ENCODE measurements at places on chromosomes 4 and X.
A peak's percentile ranks its signal among the peaks of the same experiment; 100 is the strongest.

- DNase-seq = no peak
Observed at GRCh38 chr4:70359115-70359661, 1.4 kb upstream of the SMR3A start.

DNA sequence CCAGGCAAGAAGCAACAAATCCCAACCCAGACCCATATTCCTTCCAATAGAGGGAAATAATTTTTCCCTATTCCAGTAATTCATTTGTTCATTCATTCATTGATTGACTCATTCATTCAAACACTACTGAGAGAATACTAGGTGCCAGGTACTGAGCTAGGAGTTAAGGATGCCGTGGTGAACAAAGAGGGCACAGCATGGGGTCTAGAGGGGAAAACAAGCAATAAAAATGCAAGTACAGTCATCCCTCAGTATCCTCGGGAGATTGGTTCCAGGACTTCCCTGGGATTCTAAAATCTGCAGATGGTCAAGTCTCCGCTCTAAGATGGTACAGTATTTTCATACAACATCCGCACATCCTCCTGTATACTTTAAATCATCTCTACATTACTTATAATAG is 18.7 kb downstream of the RASGEF1B start:
- DNase-seq = no peak

DNA sequence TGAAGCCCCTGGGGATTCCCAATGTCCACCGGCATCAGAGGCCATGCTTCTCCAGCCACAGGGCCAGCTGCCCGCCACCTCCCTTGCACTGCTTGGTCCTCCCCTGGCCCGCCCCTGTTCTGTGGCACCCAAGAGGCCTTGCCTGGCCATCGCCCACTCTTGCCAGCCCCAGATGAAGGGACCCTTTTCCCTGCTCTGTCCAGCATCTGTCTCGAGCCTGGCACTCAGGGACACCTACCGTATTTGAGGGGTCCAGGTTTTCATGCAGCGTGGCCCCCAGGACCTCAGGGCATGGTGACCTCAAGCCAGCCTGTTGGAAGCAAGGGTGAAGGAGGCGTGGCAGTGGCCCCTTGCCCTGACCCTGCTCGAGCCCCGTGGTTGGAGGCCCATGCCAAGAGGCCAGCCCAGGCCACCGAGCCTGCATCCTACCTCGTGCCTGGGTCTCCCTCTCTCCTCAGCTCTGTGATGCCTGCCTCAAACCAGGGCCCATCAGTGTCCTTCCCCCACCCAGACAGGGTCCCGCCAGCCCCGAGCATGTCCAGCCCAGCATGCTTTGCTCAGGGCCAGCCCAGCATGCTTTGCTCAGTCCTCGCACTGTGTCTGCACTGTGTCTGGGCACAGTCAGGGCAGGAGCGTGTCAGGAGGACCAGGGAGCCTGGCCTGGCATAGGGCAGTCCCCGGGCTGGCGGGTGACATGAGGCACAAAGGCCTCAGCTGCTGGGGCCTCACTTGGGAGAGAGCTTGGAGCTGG is 14.3 kb upstream of the FGFR3 start:
- DNase-seq = no peak

DNA sequence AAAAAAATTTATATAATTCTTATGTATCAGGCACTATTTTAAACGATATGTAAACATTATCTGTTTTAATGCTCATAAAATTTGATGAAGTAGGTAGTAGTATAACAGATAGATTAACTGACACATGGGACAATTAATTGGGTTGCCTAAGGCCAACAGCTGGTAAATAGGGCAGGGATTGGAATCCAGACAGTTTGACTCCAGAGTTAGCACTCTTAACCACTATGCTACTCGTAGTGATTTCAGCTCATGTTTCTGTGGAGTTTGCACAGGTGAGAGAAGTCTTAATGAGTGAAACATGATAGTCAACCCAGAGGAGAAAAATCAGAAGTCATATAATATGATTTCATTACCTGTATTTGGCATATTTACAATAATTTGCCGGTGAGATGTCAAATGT is 126.0 kb upstream of the WDFY3 start:
- no peak for DNase-seq

GRCh38 chrX:151478058-151478457 is 81.1 kb downstream of the VMA21 start:
- DNase-seq = no peak

GRCh38 chr4:78345237-78345636 is 206.3 kb upstream of the ANXA3 start:
- no peak for DNase-seq

- no peak for DNase-seq
Observed at GRCh38 chrX:72030431-72030830, 101.3 kb downstream of the RTL5 start.

DNA sequence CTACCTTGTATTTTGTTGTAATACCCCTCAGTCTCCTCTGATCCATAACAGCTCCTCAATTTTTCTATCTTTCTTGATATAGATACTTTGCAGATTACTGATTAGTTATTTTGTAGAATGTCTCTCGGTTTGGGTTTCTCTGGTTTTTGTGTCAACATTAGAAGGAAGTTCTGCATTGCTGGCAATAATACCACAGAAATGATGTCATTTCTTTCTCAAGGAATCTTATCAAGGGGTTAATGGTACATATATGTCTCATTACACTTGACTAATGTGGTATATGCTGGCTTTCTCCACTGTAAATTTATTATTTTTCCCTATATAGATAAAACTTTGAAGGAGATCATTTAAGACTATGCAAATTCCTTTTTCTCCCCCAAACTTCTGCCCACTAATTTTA is 183.6 kb upstream of the DKK2 start:
- no peak for DNase-seq

DNA sequence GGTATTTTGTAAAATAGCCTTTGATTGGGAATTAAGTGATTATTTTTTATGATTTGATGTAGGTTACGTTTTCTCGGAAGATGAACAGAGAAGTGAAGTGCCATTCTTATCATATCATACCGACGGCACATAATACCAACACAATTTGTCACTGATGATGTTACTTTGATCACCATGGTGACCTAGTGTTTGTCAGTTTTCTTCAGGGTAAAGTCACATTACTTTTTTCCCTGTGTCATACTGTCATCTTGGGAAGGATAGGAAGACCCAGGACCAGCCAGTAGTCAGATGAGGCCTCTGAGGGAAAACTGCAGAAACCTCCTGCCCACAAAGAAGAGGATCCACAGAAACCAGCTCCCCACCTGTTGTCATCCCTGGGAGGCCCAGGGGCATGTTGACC is 1.3 kb upstream of the MAGEC1 start:
- DNase-seq = no peak

GRCh38 chr4:55397520-55398321 is 2.0 kb downstream of the TMEM165 start:
- no peak for DNase-seq

- no peak for DNase-seq
Observed at GRCh38 chrX:151981129-151981528, 6.7 kb upstream of the GABRE start.

DNA sequence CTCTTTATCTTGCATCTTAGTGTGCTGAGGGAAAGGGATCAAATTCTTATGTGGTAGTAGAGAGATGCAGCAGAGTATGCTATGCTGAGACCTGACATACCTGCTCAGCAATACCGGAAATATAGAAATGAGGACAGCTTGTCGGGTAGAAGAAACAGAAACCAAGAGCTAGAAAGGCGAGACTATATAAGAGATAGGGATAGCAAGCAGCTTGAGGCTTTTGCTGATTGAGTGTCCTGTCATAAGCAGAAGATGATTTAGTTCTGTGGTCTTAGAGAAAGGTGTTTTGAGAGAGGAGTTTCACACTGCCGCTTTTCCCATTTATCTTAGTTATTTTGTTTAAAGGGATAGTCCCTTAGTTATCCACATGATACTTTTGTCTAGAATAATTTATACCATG is 31.7 kb downstream of the USP9X start:
- no peak for DNase-seq

DNA sequence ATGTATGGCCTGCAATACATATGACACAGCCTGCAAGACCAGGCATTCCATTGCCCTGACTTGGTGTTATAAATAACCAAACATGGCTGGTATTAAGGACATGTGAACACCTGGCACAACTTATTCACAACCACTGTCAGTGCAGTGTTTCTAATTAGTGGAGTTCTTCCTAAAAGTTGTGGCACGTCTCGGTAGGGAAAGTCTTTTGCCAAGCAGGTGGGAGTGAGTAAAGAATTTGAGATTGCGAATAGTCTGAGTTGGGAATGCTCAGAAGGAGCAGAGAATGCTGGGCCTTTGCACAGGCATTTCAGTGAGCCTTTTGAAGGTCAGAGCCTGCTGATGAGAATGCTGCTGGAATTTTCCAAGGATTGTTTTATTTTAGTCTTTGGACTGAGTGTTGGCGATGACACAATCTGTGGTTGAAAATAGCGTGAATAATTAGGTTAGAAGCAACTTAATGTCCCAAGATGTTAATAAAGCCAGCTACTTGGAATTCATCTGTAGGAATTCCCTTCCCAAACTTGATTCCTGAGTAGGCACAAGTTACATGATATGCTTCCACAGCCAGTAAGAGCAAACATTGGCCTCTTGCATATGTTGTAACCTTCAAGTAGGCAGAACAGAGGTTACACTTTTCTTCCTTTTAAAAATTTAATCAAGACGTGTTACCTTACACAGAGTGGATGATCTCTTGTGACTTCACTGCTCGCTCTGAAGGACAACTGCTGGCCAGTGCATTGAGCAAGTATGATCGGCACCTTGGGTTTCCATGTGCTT is 83.6 kb upstream of the PGRMC2 start:
- no peak for DNase-seq

DNA sequence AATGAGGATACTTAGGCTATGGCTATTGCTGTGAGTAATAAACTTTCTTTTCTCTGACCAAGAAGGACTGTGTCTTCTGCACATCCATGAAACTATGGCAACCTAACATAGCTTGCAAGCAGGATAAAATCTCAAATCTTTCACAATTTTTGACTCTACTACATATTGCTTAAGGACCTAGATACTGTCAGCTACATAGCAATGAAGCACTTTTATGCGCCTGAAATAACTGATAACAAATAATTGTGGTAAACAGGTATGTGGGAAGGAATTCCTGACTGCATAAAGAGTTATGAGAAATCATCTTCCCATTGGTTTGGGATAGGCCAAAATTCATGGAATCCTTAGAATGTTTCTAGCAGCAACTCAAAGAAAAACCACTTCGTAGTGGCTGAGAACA is 41.2 kb upstream of the PDGFC start:
- DNase-seq = no peak

- DNase-seq = no peak
Observed at GRCh38 chrX:23879380-23880090, 28.2 kb downstream of the APOO start.

DNA sequence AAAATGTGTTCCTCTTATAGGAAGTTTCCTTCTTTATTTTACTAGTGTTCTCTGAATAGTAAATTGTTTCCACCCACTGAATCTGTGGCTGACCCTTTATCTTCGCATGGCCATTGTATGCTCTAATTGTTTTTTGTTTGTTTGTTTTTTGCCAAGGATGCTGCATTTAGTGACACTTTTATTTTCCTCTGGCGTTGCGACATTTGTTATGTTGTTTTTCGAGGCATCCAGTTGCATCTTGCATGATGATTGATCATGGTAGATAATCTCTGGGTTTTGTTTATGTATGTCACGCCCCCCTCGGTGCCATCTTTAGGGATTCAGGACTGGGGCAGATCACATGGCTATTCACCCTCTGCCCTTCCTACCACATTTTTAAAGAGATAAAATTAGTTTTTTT is 2.2 kb downstream of the NMU start:
- no peak for DNase-seq

GRCh38 chr4:55993994-55994663 is 45.4 kb downstream of the CEP135 start:
- peak; percentile 15 for DNase-seq

DNA sequence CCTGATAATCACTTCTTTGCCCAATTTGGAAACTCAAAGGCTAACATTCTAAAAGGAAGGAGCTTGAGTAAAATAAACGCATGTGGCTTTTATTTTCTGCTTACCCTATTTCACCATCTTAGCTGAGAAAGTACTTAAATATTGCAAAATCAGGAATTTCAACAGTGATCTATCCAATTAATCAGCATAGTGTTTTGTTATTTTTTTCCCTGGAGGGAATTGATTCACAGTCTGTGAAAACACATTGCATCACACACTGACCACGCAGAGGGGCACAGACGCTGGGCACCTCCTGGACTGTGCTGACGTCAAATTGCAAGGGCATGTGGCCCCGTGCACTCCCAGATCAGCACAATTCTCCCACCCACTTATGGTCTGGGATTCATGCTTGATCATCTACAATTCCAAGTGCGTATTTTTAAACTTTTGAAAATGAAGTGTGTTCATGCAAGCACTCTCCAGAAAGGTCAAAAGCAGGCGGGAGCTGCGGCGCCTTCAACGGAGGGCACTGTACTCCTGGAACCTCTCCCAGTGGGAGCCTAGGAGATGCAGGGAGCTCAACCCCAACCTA is 320.6 kb upstream of the PPARGC1A start:
- no peak for DNase-seq

DNA sequence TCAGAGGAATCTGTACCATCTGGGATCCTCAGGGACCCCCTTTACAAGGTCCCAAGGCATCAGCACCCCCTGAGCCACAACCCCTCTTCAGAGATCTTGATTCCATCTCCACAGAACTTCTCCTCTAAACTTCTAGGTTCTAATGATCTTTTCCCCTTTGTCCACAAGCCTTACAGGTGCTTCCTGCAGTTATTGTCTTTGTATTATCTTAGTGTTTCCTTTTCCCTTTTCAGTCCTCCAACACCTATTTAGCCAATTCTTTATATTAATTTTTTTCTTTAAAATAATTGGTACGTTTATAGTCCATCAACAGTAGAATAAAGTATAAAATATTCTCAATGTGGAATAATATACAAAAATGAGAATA is 35.2 kb upstream of the FAM241A start:
- DNase-seq = no peak

GRCh38 chr4:4477796-4478195 is 64.1 kb downstream of the STX18 start:
- DNase-seq = no peak

GRCh38 chrX:39692796-39693195 is 405.0 kb downstream of the BCOR start:
- DNase-seq = no peak

DNA sequence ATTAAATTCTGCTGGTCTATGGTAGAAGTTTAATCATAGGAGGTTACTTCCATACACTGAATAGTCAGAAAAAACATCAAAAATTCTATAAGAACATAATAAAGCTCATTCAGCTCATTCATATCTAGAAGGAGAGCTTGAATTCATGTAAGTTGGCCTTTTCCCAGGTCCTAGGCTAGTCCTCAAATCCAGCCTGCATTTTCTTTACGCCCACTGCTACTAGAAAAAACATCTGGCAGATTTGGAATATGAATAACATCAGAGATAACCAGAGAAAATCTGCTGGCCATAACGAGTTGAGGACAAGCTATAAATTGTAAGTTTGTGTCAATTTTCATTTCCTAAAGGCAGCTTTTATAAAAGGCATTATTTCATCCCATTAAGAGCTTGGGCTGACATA is 95.5 kb downstream of the MXRA5 start:
- no peak for DNase-seq

DNA sequence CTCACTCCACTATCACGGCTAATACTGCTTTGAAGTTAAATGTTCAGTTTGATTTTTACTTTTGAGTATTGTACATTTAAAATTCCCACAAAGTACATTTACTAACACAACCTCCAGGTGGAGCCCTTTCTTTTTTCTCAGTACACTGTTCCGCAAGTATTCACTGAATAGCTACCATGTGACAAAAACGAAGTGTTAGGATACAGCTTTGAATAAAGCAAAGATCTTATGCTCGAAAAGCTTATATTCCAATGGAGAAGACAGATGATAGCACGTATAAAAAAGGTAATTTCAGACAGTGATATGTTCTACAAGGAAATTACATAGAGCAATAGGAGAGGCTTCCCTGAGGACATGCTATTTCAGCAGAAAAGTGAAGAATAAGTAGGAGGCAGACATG is 60.7 kb upstream of the ABCG2 start:
- no peak for DNase-seq

Data from activated CD4-positive, alpha-beta T cell treated with anti-CD3 and anti-CD28 coated beads, Interleukin-2, amount 50 U/mL, for 48 hours (primary cell).